Spinal cord (tissue), 10 donors: ENCODE measurements at places on chromosomes 13 and 19.

DNA sequence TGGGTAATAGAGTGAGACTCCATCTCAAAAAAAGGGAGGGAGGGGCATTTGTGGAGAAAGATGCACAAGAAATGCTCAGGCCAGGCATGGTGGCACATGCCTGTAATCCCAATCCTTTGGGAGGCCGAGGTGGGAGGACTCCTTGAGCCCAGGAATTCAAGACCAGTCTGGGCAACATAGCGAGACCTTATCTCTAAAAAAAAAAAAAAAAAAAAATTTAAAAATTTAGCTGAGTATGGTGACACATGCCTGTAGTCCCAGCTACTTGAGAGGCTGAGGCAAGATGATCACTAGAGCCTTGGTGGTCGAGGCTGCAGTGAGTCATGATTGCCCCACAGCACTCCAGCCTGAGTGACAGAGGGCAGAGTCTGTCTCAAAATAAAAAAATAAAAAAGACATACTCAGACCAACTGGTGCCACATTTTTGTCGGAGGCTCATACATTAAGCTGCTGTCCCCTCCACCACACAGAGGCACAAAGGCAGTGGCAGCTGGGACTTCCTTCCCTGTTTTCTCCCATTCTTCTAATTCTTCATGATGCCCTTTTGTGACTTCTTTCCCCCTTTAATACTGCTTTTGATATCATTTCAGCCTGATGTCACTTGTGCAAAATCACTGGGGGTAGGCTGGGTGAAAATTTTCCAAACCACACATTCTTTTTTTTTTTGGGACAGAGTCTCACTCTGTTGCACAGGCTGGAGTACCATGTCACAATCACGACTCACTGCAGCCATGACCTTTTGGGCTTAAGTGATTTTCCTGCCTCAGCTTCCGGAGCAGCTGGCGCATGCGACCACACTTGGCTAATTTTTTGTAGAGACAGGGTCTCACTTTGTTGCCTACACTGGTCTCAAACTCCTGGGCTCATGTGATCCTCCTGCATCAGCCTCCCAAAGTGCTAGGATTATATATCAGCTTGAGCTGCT is 26.8 kb upstream of the CXCL17 start:
- no peak for DNase-seq

DNA sequence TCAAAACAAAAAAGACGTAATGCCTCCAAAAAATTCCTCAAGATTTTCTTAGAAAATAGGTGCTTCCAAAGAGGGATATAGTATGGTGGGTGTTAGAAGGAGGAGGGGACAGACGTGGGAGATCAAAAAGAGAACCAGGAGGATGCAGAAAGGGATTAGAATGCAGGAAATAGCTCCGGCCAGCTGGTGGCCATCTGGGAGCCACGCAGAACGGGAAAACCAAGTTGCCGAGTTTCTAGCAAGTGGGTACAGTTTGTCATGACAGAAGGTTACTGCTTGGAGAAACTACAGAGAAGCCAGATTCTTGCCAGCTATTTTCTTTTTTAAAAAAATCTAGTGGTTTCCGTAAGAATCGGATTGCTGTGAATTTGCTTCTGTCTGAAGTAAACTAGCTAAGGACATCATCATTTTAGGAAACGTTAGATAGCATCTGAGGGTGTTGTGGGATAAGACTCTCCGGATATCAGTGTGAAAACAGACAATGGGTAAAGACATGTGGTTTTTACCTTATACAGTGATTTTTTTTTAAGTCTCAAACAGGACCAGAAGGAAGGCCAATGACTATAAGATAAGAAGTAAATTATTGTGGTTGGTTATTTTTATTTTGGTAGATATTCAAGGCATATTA is 104.9 kb downstream of the HSPH1 start:
- DNase-seq: no peak

- DNase-seq: no peak
These were observed 180.4 kb downstream of the DNAJC15 start for GRCh38 chr13:43203781-43204180.

GRCh38 chr13:37656247-37656940 is 57.8 kb upstream of the POSTN start:
- DNase-seq: no peak

- no peak for DNase-seq
These were observed 78.8 kb downstream of the RAP2A start for GRCh38 chr13:97512732-97513131.

- no peak for DNase-seq
These were observed 6.8 kb downstream of the ATP13A1 start for GRCh38 chr19:19656451-19657396.

GRCh38 chr19:41998246-41999020 is 4.4 kb upstream of the ATP1A3 start:
- peak; percentile 80 for DNase-seq

GRCh38 chr13:89072979-89073378 is 1401.8 kb downstream of the SLITRK5 start:
- peak; percentile 85 for DNase-seq

DNA sequence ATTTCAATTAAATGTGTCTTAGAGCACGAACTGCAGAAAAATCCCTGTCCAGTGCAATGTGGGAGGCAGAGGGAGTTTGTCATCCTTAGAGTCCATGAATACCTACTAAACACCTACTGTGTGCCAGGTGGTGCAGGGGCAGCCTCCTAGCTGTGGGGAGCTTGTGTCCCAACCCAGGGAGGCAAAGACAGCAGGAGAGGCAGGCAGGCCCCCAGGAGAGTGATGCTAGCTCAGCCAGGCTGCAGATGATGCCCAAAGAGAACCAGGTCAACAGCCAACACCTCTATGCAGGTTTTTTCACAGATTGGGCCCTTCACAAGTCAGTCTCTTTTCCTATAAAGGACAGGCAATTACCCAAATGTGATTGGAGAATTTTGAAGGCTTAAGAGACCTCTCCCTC is 108.2 kb upstream of the UQCRFS1 start:
- no peak for DNase-seq

DNA sequence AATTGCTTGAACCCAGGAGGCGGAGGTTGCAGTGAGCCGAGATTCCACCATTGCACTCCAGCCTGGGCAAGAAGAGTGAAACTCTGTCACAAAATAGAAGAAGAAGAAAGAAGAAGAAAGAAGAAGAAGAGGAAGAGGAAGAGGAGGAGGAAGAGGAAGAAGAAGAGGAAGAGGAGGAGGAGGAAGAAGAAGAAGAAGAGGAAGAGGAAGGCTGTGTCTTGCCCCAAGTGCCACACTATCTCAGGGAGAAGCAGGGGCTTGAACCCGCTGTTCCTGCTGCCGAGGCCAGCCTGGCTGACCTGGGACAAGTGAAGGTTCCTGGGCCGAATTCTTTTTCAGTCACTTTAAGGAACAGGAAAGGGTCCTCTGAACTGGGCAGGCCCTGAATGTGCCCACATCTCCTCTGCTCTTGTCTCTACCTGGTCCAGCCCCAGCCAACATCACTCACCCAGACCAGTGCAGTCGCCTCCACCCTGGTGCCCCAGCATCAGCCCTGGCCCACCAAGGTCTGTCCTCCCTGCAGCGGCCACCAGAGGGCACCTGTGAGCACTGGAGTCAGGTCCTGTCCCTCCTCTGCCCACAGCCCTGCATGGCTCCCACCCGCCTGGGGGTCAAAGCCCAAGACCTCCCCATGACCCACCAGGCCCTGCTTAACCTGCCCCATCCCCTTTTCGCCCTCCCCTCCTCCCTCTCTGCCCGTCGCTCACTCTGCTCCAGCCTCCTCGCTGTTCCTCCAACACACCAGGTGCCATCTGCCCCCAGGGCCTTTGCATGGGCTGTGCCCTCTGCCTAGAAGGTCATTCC is 20.0 kb downstream of the TICAM1 start:
- DNase-seq: no peak

DNA sequence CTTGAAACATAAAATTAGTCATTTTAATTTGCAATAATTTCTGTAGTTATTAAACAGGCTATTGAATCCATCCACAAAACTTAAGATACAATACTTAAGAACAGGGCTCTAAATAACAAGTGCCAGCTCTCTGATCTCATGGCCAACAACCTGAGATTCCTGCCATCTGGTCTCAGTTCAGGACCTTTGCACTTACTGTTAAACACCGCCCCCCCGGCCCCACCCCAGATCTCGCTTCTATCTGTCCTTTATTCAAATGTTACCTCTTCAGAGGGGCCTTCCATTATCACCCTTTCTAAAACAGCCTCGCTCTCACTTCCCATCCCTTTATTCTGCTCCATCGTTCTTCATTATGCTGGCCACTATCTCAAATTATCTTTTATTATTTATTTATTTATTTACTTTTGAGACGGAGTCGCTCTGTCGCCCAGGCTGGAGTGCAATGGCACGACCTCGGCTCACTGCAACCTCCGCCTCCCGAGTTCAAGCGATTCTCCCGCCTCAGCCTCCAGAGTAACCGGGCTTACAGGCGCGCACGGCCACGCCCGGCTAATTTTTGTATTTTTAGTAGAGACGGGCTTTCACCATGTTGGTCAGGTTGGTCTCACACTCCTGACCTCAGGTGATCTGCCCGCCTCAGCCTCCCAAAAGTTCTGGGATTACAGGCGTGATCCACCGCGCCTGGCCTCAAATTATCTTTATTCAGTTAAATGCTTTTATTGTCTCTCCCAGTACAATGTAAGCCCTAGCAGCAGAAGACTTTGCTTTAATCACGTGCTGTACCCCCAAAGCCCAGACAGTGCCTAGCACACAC is 838 bp upstream of the SNRNP70 start:
- DNase-seq: no peak

GRCh38 chr13:46753917-46754316 is 43.0 kb downstream of the ESD start:
- DNase-seq: no peak

GRCh38 chr13:105474983-105475610 is 1060.4 kb downstream of the EFNB2 start:
- DNase-seq: no peak

- no peak for DNase-seq
These were observed 464.1 kb downstream of the KLF5 start for GRCh38 chr13:73522937-73523336.

- DNase-seq: no peak
These were observed 472.7 kb downstream of the RFC3 start for GRCh38 chr13:34290661-34291060.
